ENCODE measurements at places on chromosomes 12 and 14.

DNA sequence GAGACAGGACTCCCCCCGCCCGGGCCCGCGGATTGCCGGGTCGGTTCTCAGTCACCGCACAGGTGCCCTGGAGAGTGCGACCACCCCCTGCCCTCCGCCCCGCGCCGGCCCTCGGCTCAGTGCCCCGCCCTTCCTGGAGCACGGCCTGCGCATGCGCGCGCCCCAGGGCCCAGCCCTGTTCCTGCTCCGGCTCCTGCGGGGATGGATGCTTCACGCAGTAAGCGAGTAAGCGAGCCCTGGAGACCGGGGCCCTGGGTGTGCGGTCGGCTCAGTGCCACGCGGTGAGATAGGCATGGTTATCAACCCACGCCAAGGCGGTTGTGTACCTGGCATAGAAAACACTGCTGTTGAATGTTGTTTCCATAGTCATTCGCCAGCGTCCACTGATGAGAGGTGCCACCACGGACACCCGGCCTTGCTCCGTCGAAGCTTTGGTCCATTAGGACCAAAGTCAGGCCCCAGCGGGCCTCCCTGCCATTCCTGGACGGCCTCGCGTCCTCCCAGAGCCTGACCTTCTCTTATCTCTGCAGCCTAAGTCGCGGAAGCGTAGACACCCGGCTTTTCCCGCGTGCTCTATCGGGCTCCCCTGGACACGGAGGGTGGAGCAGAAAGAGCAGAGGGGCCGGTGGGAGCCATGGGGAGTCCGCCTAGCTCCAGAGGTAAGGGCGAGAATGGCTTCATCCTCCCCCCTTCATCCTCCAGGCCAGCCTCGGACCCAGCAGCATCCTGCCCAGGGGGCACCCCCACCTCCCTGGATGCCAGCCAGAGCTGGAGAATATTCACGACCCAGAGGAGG is 90.6 kb downstream of the PAPOLA start:
- peak; percentile 79 for DNase-seq

DNA sequence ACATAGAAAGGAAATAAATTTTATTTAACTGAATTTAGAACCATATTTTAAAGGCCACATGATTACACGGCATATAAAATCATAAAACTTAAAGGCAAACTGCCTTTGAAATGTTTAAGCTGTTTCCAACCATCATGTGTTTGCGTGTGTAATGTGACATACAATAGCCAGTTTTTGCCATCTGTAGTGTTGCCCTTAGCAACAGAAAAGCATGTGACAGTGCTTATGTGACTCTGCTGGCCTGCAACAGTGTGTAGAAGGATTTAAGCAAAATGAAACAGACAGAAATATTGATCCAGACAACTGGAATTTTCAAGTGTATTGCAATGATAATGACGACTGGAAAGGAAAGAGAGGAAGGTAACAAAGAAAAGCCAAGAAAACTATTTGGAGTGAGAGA is 49.5 kb downstream of the TSPAN19 start:
- no peak for DNase-seq

DNA sequence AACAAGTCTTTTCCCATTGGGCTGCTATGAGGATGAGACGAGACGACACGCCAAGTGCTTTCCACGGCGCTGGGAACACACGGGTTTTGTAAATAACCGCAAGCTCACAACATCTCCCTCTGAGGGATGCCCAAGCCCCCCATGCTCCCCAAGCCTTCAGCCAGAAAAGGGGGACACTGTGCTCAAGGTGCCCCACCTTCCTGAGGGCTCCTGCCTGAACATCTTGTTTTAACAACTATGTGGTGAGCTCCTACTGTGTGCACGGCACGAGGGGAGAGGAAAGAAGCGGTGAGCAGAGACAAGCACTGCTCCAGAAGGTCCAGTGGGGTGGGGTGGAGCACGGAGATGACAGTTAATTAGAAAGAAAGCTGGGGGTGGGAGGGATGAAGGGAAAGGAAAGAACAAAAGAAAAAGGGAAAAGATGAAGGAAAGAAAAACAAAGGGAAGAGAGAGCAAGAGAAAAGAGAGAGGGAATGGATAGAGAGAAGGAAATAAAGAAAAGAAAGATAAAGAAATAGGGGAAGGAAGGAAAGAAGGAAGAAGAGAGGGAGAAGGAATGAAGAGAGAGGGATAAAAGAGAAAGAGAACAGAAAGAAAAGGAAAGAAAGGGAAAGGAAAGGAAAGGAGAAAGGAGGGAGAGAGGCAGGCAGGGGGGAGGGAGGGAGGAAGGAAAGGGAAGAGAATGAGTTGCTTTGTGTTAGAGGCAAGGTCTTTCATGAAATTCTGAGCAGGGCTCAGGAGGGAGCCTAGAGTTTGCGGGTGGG is 56.8 kb downstream of the SLC15A4 start:
- no peak for DNase-seq

- peak; percentile 38 for DNase-seq
These were observed 667.2 kb downstream of the DIO2 start for GRCh38 chr14:79543967-79544697.

DNA sequence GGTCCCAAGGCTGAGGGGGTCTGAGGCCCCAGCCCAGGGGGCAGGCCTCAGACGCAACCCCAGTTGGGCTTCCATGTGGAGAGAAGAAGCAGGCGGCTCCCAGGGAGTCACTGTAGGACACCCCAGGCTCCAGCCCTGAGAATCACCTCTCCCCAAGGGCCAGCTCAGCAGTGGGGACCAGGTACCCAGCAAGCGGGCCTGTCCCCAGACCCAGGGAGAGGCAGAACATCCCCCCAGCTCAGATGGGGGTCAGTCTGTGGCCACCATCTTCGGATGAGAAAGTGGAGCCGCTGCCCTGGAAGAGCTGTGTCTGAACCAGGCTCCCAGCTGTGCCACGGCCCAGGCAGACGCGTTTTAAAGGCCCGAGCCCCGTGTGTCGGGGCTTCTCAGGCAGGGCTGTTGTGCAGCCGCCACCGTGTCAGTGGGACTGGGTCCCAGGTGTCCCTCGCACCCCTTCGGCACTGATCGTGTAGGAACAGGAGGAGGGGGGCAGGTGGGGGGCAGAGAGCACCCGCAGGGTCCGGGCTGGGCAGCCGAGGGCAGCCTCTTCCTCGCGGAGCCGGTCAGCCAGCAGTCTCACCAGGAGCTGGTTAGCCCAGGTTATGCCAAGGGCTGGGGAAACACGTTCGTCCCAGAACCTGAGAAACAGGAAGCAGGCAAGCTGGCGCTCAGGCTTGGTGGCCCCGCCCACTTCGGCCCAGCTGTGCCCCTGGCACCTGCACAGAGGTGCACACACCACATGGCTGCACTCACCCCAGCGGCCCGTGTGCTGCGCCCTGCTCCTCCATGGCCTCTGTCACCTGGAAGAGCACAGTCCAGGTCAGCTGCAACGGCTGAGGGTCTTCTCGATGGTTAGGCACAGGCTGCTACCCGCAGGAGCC is 16.6 kb downstream of the XRCC3 start:
- DNase-seq: no peak

DNA sequence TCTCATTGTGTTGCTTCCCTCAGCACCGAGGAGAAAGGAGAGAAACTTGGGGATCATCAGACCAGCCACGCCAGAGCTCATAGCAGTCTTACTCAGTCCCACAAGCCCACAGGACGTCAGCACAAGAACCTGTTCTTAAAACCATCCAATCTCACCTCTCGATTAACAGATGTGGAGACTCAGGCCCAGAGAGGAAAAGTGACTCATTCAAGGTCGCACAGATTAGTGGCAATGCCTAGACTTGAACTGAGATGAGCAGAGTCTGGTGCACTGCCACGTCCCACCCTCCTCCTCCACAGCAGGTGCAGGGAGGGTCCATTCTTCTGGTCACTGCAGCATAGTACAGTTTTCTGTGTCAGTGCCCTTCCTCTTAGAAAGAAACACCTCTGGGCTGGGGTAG is 154.9 kb upstream of the PZP start:
- DNase-seq: no peak

- DNase-seq: no peak
These were observed 38.4 kb upstream of the SELPLG start for GRCh38 chr12:108672054-108672453.

- DNase-seq: no peak
These were observed 9.1 kb downstream of the ULK1 start for GRCh38 chr12:131903270-131904255.
